ENCODE measurements at places on chromosomes 3 and 15. TPM values are rescaled to one million over a fixed set of nuclear protein-coding genes. Genes with fewer than 3 reads are reported as not detected.

The DNAH1 gene
- 1.7 TPM for polyA plus RNA-seq

The PDZRN3 gene
- polyA plus RNA-seq: 9.5 TPM

The DRD3 gene
- polyA plus RNA-seq: not detected

The ITIH3 gene
- 2.1 TPM for polyA plus RNA-seq

The NOP10 gene
- 383 TPM for polyA plus RNA-seq

The COL6A6 gene
- polyA plus RNA-seq: not detected

The SEMA3F gene
- polyA plus RNA-seq: 36.7 TPM

The SGO1 gene
- polyA plus RNA-seq: 0.37 TPM

The BUB1B gene
- polyA plus RNA-seq: 0.69 TPM

The SIDT1 gene
- 0.92 TPM for polyA plus RNA-seq

The MESP2 gene
- polyA plus RNA-seq: 0.24 TPM

The SKOR1 gene
- 0.22 TPM for polyA plus RNA-seq

The CACNA1D gene
- polyA plus RNA-seq: 3.7 TPM

The PTH1R gene
- 1,885 TPM for polyA plus RNA-seq

The KIF23 gene
- polyA plus RNA-seq: 3.6 TPM

The EMC7 gene
- polyA plus RNA-seq: 125 TPM

The CACNA2D3 gene
- 5.7 TPM for polyA plus RNA-seq

The ZIC1 gene
- not detected for polyA plus RNA-seq

Data from kidney (tissue), 22 donors.